Spinal cord (tissue), 10 donors: ENCODE measurements at places on chromosomes 13 and 19.
A peak's percentile ranks its signal among the peaks of the same experiment; 100 is the strongest.

DNA sequence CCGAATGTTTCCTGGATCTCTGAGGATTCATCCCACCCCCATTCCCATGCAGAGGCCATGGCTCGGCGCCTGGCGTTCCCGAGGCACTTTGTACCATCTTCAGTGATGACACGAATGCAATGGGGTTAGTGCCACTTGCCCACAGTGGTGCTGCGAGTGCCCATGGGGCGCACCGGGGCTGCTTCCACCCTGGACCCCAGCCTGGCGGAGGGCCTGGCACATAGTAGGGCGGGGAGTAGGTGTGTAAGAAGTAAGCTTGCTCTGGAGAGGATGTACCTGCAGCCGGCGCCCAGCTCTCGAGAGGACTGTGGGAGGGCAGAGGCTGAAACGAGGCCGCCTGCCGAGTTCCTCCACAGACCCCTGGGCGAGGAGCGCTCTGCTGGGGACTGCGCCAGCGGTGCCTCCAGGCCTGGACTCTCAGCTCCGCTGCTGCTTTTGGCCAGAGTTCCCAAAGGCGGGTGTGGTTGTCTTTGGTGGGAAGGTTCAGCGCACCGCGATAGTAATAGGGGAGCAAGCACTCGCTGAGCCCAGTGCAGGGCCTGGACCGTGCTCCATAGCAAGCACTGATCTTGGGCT lies 5.5 kb upstream of the HAMP start:
- DNase-seq = no peak

GRCh38 chr19:4123615-4124568 lies at the start of gene MAP2K2:
Gene MAP2K2 (minus strand): TSS chr19:4124122. CDS start chr19:4123875, 247 bp downstream.
- peak; percentile 91 for DNase-seq

GRCh38 chr13:46903748-46904147 lies 6.9 kb upstream of the HTR2A start:
- no peak for DNase-seq

DNA sequence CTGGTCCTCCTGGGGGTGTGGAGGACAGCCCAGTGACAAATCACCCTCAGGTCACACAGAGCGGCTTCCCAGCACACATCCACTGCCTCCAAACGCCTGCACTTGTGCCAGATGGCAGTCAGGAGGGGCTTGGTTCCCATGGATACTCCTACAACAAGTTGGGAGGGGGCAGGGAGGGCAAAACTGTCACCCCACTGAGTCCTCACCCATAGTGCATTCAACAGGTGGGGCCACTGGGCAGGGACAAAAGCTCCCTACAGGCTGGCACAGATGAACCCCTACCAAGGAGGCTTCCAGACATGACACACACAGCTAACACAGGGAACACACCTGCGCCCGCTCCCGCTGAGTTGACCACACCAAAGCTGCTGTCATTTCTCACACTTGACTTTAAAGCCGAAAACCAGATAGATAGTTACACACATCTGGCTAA lies 120.5 kb downstream of the STK24 start:
- no peak for DNase-seq

GRCh38 chr13:109610517-109610916 lies 175.9 kb downstream of the IRS2 start:
- no peak for DNase-seq

GRCh38 chr13:70171151-70171550 lies 62.9 kb upstream of the KLHL1 start:
- DNase-seq = no peak

GRCh38 chr19:47302249-47302648 lies 7.4 kb upstream of the C5AR1 start:
- no peak for DNase-seq

DNA sequence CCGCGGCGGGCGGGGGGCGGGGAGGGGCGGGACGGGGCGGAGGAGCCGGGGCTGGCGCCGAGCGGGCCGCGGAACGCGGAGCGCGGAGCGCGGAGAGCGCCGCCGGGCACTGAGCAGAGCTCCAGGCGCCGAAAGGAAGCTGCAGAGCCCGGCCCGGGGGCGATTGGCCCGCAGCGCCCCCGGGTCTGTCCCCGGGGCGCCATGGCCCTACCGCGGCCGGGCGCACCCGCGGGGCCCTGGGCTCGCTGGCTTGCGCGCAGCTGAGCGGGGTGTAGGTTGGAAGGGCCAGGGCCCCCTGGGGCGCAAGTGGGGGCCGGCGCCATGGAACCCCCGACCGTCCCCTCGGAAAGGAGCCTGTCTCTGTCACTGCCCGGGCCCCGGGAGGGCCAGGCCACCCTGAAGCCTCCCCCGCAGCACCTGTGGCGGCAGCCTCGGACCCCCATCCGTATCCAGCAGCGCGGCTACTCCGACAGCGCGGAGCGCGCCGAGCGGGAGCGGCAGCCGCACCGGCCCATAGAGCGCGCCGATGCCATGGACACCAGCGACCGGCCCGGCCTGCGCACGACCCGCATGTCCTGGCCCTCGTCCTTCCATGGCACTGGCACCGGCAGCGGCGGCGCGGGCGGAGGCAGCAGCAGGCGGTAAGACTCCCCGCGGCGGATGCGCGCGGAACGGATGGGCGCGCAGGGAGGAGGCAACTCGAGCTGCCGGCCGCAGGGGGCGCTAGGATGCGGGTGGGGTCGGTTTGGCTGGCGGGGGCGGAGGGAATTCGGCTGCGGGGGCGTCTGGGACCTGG lies at the start of gene PDE4A:
Gene PDE4A, plus strand, starts transcription at position 95 of the 796 bp plus-strand sequence. Its CDS starts 227 bp downstream, at position 322.
- peak; percentile 19 for DNase-seq

- no peak for DNase-seq
Measured at GRCh38 chr19:13726323-13726722, 38.0 kb upstream of the MRI1 start.

DNA sequence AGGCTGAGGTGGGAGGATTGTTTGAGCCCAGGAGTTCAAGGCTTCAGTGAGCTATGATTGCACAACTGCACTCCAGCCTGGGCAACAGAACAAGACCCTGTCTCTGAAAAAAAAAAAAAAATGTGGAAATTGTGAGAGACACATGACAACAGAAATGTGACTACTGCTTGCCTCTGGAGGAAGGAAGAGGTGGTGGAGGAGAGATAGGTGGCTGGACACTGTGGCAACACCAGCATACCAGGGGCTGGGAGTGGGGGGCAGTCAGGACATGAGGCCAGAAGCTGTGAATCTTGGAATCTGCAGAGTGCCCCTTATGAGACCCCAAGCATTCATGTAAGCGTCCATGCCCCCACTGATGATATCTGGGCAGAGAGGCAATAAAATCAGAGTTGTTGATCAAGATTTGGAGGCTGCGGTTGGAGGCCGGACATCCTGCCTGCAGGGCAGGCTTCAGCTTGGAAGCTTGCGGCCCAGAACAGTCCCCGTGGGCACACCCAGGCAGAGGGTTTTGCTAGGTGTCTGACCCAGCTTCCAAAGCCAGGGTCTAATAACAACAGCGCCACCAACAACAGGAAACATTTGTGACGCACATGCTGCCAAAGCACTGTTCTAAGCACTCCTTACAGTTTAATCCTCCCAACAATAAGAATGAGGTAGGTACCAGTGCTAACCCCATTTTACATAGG lies 16.9 kb downstream of the FAM187B start:
- no peak for DNase-seq

DNA sequence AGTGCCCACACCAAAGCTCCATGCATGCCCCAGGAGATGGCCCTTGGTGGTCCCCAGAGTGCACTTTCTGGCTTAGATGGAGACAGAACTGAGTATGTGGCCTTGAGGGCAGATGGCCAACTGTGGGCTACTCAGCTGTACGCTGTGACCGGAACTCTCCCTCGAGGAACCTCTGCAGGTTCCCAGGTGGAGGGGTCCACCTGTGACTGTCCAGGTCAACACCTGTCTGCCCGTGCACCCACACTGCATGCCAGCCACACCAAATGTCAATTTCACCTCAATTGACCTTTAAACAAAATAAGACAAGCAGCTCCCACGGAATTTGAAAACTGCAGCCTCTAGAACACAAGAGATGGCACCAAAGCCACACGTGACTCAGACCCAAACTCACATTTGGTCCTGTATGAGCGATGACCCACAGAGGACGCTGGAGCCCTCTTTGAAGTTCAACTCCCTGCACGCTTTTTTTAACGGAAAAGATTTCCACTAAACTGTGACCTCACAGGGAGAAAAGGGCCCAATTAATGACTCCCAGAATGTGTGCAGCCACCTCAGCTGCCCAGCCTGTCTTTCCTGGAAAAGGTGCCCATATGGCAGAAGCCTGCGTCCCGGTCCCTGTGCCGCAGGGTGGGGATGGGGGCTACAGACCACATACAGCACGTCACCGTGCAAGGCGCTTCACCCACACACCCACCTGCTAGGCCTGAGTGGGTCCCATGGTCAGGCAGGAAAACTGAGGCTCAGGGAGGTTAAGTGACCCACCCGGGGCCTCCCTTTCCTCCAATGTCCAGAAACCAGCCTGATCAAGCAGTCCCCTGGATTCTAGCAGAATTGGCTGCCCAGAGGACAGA lies 47.7 kb downstream of the KLF2 start:
- no peak for DNase-seq

DNA sequence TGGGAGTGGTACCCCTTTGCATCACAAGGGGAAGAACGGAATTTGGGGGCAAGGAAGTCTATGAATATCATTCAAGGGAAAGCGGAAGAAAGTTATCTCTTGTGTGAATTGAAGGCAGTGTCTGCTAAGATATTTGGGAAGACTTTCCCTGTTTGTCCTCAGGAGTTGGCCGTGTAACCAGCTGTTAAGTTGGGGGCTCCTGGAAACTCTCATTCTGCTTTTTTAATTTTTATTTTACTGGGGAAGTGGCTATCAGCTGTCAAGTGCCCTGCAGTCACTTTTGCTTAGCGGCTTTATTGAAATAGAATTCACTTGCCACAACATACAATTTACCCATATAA lies 2.9 kb downstream of the UPF1 start:
- DNase-seq = no peak

DNA sequence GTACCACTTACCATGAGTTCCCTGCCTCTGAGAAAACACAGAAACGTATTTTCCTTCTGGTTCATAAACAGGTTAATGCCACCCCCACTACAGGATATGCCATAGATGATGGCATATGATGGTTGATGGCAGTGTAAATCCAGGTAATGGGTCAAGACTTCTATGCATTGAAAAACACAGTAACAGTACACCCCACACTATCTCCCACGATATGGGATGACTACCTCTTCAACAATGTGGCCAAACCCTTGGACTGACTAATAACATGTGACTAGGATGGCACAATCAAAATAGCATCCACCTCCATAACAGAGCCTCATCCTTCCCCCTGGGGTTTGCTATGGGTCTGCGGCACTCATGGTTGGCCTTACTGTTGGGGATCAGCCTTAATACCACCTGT lies 22.0 kb downstream of the ZNF235 start:
- DNase-seq = no peak

DNA sequence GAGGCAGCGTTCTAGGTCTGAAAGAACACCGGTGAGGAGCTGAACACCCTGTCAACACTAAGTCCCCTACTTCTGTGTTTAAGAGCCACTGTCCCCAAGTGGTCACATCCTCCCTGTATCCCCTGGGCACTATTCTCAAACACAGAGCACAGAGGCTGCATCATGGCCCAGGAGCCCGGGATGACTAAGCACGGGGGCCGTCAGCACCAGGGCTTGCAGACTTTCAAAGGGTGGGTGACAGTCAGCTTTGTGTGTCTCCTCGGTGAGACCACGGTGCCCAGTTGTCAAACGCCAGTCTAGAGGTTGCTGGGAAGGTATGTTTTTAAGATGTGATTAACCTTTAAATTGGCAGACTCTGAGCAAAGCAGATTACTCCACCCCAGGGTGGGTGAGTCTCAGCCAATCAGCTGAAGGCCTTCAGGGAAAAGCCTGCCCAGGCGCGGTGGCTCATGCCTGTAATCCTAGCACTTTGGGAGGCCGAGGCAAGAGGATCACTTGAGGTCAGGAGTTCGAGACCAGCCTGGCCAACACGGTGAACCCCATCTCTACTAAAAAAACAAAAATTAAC lies 8.0 kb downstream of the MAP2K2 start:
- DNase-seq = no peak

DNA sequence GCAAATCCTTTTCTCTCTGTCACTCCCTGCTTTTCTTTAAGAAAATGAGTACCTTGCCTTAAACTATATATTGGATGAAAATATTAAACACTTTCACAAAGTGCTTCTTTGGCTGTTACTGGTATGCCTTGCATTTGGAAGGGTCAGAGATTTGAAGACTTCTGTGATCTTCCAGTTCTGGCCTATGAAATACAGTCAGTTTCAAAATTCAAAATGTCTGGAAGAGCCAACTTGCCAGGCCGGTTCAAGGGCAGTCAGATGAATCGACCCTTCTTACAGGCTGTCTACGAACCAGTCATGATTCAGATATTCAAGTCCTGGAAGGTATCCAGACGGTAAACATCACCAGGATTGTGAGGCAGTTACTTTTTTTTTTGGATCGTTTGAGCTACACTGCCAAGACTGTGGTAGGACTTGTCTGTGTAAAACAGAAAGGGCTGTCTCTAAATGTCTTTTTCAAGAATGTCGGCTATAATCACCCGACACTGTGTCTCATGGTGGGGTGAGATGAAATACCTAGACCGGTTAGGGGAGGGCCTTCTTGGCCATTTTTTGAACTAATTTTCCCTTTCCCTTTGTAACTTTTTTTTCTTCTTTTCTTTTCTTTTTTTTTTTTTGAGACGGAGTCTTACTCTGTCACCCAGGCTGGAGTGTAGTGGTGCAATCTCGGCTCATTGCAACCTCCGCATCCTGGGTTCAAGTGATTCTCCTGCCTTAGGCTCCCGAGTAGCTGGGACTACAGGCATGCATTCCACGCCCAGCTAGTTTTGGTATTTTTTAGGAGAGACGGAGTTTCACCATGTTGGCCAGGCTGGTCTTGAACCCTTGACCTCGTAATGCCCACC lies 11.2 kb downstream of the ACTN4 start:
- peak; percentile 78 for DNase-seq

DNA sequence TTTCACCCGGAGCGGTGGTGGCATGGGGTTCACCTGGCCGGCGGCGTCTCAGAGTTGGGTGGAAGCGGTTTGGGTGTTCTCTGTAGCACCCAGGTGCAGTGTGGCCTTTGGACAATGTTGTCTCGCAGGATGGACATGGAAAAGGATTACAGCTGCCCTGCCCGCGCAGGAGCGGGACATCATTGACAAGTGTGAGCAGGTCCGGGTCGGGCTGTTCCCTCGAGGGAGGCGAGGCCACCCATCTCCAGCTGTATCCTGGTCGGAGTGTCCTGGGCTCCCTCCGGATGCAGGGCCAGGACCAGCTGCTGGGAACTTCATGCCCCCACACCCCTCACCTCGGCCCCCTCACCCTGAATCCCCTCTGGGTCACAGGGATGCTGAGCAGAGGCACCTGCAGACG lies 7.8 kb upstream of the ZNF14 start:
- no peak for DNase-seq

- no peak for DNase-seq
Measured at GRCh38 chr13:30963791-30964190, 31.3 kb downstream of the TEX26 start.

GRCh38 chr13:113902481-113902880 lies 38.6 kb upstream of the GAS6 start:
- no peak for DNase-seq

DNA sequence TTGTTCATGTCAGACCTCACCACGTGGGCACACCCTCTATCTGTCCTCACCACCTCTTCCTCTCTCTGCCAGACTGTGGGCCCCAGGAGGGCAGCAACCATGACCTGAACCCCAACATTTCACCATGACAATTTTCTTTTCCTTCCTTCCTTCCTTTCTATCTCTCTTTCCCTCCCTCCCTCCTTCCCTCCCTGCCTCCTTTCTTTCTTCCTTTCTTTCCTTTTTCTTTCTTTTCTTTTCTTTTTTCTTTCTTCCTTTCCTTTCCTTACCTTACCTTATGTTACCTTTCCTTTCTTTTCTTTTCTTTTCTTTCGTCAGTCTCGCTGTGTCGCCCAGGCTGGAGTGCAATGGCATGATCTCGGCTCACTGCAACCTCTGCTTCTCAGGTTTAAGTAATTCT lies 8.7 kb upstream of the FCER2 start:
- DNase-seq = no peak

GRCh38 chr19:6020972-6021805 lies 43.2 kb upstream of the RANBP3 start:
- DNase-seq = no peak
